Hematopoietic multipotent progenitor cell treated with erythropoietin and hydrocortisone succinate and interleukin-3 and kit ligand, for 17 days (in vitro differentiated cells): ENCODE measurements at places on chromosomes 7 and 10.
A peak's percentile ranks its signal among the peaks of the same experiment; 100 is the strongest.

- DNase-seq: no peak
These were observed 171.3 kb downstream of the PRKCQ start for GRCh38 chr10:6408799-6409198.

GRCh38 chr7:92880212-92881090 lies 44.1 kb upstream of the CDK6 start:
- DNase-seq: peak; percentile 11

DNA sequence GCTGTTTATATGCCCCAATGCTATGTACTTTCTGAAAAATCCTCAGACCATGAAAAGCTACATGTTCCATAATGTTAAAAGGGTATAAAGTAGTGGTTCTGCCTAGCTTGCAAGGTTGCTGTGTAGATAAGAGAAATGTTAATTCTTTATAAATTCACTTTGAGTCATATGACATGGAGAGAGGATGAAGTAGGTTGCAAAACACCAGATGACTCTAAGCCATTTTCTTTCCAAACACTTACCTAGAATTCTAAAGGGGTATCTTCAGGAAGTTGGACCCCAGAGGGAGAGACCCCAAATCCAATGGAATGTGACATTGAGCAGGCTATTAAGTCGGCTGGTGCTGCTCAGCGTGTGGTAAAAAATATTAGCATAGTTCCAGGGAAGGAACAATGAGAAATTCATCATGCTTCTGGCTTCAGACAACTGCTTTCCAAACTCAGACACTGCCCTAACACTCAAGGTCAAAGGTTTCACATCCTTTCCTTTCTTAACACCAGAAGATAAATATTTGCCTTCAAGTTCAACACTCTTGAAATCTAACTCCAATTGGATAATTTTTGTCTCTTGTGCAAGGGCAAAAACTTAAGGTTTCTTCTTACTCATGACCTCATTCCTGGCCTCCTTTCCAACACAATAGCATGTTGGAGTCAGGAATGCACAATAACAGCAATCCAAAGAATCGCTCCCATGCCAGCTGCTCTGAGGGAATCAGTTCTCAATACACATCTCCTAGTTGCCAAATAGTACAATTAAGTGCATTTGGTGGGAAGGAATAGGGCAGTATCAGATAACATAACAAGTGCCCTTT lies 100.7 kb upstream of the AFAP1L2 start:
- no peak for DNase-seq

GRCh38 chr7:94261067-94261466 lies 133.6 kb upstream of the COL1A2 start:
- no peak for DNase-seq

DNA sequence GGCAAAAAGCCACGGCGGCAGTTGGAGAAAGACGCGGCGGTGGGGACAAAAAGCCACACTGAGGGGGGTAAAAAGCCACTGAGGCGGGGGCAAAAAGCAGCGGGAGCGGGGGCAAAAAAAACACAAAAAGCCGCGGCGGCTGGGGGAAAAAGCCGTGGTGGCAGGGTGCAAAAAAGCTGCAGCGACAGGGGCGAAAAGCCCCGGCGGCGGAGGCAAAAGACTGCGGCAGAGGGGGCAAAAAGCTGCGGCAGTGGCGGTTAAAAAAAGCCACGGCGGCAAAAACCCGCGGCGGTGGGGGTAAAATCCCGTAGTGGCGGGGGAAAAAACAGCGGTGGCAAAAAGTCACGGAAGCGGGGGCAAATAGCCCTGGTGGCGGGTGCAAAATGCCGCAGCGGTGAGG lies 527.3 kb downstream of the ZNF33B start:
- no peak for DNase-seq

- peak; percentile 18 for DNase-seq
These were observed 50.4 kb downstream of the CPEB3 start for GRCh38 chr10:92240289-92241157.

- no peak for DNase-seq
These were observed 1.1 kb downstream of the TBX20 start for GRCh38 chr7:35252612-35253459.

DNA sequence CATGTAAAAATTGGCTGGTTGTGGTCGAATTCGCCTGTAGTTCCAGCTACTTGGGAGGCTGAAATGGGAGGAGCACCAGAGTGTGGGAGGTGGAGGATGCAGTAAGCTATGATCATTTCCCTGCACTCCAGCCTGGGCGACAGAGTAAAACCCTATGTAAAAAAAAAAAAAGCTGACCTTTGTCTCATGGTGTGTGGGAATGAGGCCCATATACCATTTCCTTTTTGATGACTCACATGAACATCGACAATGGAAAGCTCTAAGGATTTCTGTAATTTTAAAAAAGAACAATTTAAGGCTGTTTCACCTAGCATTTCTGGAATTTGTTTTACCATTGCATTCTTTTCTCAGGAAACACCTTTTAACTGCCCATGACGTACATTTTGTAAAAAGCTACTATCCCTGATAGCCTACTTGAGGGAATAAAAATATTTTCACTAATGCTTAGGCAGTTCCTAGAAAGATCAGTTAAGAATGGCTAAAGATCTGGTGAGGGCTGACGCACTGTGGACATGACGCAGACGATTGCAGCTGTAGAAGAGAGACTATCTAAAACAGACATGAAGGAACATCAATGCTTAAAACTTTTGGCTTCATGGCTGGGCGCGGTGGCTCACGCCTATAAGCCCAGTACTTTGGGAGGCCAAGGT lies 400.6 kb upstream of the IGFBP3 start:
- no peak for DNase-seq

GRCh38 chr10:119713744-119714483 lies 11.9 kb upstream of the INPP5F start:
- DNase-seq: no peak

GRCh38 chr10:43076311-43076875 lies 476 bp upstream of the RET start:
- no peak for DNase-seq

GRCh38 chr7:137755427-137755826 lies 91.3 kb downstream of the DGKI start:
- no peak for DNase-seq

GRCh38 chr10:89029785-89030437 lies 39.3 kb downstream of the FAS start:
- DNase-seq: peak; percentile 79

DNA sequence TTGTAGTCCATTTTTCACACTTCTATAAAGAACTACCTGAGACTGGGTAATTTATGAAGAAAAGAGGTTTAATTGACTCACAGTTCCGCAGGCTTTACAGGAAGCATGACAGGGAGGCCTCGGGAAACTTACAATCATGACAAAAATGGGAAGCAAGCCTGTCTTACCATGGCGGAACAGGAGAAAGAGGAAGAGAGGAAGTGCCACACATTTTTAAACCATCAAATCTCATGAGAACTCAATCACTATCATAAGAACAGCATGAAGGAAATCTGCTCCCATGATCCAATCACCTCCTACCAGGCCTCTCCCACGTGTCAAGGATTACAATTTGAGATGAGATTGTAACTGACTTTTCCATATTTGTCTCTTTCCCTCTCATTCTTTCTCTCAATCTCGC lies 9.3 kb upstream of the PNPLA8 start:
- no peak for DNase-seq

DNA sequence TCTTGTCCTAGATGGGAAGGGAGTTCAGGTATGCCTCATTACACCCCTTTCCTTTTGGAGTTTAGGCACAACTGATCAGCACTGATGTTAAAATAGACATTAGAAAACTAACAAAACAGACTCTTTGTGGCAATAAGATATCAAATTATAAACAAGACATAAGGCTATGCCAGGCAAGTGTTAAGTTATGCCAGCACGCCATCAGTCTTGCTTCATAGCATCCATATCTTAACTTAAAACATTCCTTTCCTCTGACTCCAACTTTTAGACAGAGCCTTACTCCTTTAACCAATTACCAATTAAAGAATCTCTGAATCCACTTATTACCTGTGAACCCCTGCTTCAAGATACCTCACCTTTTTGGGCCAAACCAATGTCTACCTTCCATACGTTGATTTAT lies 126.2 kb upstream of the ETV1 start:
- DNase-seq: no peak

GRCh38 chr7:95578299-95578855 lies 17.9 kb downstream of the PDK4 start:
- DNase-seq: no peak

DNA sequence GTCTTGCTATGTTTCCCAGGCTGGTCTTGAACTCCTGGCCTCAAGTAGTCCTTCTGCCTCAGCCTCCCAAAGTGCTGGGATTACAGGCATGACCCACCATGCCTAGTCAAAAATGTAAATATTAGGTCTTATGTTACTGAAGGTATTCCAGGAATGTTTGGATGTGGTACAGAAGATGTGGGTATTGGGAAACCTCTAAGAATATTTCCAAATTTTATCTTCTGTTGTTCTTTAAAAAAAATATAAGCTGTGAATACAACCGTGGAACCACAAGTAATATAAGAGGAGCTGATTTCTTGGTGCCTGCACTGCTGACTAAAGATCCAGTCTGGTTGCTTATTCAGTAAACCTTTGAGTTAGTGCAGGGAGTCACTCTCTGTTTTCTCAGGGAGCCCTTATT lies 178.3 kb downstream of the AUTS2 start:
- DNase-seq: no peak

DNA sequence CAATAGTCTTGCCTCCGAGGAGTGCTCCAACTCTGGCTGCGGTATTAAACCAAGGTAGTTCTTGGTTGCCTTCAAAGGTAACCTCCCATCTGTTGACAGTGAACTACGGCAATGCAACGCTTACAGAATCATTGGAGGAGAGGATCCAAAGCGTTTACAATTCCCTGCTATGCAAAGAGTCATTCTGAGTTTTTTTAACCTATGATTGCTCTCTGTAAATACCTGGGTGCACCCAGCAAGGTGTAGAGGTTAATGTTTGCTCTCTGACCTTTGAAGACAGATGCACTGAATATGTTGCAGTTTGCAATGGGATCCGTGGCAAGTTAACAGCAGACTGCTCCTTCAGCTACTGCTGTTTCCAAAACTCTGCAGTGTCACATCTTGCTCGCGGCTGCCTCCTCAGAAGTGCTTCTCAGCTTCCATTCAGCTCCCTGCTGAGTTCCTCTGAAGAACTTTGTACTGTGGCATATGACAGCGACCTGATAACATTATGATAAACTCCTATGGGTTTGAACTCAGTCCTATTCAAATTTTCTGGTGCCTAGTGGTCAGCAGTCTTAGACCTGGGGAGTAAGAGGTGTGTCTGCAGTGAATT lies 29.0 kb downstream of the KIAA1217 start:
- DNase-seq: no peak
